ENCODE measurements at places on chromosomes 3 and 15.

DNA sequence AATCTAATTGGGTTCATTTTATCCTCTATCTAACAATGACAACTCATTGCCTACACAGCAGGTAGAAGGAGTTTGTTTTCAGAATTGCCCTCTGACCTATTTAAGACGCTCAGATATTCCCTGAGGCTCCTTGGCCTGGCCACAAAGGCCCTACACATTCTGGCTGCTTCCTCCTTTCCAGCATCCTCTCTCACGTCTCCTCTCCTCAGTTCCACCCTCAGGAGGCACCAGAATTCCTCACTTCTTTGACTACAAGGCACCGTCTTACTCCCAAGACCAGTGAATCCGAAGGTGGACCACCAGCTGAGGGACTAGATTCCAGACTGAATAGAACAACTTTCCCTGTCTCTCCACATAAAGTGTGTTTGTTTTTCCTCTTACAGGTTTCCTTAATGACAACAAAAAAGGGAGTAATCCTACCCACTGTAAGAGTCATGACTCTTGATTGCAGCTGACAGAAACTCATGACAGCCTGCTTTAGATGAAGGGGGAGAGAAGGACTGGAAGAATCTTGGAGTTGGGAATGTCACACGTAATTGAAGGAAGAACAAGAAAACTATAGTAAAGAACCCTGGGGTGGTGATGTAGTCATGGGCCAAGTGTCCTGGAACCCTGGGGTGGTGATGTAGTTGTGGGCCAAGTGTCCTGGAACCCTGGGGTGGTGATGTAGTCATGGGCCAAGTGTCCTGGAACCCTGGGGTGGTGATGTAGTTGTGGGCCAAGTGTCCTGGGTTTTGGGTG is 22.0 kb upstream of the MUC20 start:
- no peak for DNase-seq

GRCh38 chr3:67635806-67636205 is 18.6 kb downstream of the SUCLG2 start:
- DNase-seq: peak; percentile 61

DNA sequence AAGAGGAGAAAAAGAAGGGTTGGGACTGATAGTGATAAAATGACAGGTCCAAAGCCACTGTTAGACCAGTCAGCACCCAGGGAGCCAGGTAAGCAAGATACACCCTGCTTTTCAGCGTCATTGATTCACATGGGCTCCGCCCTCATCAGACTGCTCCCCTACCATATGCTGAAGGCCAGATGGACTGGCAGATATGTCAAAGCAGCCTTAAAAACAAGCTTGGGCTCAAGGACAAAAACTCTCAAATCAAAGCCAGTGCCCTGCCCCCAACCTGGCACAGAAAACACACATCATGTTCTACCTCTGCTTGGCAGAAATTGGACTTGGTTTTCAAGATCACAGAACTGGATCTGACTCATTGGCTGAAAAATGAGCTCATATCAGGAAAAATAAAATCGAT is 33.4 kb downstream of the SH3BP5 start:
- peak; percentile 30 for DNase-seq

GRCh38 chr15:41333026-41333562 is 413 bp downstream of the NUSAP1 start:
- peak; percentile 31 for DNase-seq

DNA sequence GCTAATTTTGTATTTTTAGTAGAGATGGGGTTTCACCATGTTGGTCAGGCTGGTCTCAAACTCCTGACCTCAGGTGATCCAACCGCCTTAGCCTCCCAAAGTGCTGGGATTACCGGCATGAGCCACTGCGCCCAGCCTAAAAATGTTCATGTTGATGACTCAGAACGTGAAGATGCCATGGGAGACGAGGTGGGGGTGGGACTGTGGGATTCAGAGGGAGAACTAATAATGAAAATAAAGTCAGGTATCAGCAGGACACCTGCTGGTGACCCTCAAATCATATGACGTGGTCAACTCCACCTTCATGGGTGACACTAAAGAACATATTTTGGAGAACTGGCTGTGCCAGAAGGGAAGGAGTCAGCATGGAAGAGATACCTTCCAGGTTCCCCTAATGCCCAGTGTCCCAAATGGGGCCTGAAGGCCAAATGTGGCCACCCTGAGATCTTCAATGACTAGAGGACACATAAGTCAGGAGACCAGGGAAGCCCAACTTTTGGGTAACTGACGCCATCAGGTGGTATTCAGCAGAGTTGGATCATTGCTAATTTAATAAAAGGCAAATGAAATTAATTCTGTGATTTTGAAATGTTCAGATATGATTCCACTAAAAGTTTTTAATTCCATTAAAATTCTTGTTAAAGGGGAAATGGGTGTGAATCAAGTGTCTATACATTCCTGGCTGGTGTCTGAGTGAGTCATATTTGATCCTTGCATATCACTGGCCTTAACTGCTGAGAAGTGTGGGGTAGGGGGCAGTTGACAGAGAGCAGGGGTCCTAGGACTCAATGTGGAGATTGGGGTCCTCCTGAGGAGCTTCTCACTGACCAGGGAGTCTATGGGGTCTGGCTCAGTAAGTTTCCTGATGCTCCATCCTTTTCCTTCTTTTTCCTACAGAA is 88.6 kb upstream of the GSK3B start:
- DNase-seq: peak; percentile 68
